Naive thymus-derived CD8-positive, alpha-beta T cell (primary cell): ENCODE measurements at places on chromosomes 7 and 10. TPM values are rescaled to one million over a fixed set of nuclear protein-coding genes. Genes with fewer than 3 reads are reported as not detected.

- no peak overlapping the region for H3K27ac ChIP-seq
- H3K36me3 ChIP-seq: no peaks in the 10 kb centered on the region
- H3K27me3 ChIP-seq: peaks cover 1% of the 10 kb centered on the region
- no peak for DNase-seq
- H3K4me1 ChIP-seq: no peaks in the 10 kb centered on the region
Observed at GRCh38 chr10:126059076-126059826, 162.9 kb downstream of the FANK1 start.

DNA sequence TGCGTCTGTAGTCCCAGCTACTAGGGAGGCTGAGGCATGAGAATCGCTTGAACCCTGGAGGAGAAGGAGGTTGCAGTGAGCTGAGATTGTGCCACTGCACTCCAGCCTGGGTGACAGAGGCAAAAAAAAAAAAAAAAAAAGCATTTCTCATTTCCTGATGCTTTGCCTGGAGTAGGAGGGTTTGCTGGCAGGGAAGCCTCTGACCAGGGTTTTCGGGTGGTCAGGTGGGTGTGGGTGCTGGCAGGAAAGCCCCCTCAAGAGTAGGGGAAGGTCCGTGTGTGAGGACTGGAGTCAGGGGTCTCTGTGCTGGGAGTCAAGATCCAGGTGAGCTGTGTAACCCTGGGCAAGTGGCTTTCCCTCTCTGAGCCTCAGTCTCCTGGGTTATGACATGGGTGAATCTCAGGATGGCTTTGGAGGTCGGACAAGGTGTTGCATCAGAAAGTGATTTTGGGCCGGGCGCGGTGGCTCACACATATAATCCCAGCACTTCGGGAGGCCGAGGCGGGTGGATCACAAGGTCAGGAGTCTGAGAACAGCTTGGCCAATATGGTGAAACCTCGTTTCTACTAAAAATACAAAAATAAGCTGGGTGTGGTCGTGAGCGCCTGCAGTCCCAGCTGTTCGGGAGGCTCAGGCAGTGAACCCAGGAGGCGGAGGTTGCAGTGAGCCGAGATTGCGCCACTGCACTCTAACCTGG, 3.2 kb downstream of the AMZ1 start:
- no peak overlapping the region for H3K27ac ChIP-seq
- H3K4me1 ChIP-seq: peaks cover 7% of the 10 kb centered on the region
- DNase-seq: no peak
- no peak overlapping the region for H3K4me3 ChIP-seq
- H3K27me3 ChIP-seq: peaks cover 28% of the 10 kb centered on the region

DNA sequence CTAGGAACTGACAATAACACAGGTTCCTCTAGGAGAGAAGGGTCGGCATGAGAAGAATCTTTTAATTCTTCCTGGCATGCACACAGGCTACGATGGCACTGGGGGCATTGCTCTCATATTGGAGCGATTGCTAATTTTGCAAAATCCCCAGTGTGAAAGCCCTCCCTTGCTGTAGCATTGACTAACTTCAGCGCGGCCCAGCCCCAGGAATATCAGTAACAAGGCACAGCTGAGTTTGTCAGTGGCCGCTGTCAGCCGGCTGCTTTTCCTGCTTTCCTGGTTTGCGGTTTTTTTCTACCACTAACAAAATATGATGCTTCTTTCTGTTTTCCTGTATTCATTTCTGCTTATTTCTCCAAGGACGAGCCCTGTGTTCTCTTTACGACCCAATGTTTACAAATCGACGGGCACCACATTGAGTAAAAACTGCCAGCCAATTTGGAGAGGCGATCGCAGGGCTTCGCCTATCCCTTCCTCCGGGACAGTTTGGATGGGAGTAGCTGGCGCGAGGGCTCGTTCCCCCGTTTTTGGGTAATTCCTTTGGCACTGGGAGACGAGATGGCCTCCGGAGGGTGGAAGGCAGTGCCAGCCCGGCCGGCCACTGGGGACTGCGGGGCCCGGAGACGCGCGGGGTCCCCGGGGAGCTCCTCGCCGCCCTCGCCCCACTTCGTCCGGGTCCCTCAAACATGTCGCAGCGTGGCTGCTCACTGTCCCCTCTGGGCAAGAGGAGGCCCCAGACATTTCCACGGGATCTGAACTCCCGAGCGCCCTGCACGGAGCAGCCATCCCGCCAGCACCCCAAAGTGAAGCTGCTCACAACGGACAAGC, 967 bp downstream of the ADARB2 start:
- H3K27me3 ChIP-seq: peaks cover 39% of the 10 kb centered on the region
- no peak for DNase-seq
- H3K4me1 ChIP-seq: peaks cover 4% of the 10 kb centered on the region
- H3K36me3 ChIP-seq: no peaks in the 10 kb centered on the region
- H3K4me3 ChIP-seq: no peak overlapping the region
- H3K27ac ChIP-seq: no peak overlapping the region

GRCh38 chr10:34959321-34959720, 130.8 kb downstream of the CUL2 start:
- no peak overlapping the region for H3K4me3 ChIP-seq
- DNase-seq: no peak
- no peaks in the 10 kb centered on the region for H3K4me1 ChIP-seq
- no peaks in the 10 kb centered on the region for H3K36me3 ChIP-seq
- peaks cover 2% of the 10 kb centered on the region for H3K27me3 ChIP-seq

DNA sequence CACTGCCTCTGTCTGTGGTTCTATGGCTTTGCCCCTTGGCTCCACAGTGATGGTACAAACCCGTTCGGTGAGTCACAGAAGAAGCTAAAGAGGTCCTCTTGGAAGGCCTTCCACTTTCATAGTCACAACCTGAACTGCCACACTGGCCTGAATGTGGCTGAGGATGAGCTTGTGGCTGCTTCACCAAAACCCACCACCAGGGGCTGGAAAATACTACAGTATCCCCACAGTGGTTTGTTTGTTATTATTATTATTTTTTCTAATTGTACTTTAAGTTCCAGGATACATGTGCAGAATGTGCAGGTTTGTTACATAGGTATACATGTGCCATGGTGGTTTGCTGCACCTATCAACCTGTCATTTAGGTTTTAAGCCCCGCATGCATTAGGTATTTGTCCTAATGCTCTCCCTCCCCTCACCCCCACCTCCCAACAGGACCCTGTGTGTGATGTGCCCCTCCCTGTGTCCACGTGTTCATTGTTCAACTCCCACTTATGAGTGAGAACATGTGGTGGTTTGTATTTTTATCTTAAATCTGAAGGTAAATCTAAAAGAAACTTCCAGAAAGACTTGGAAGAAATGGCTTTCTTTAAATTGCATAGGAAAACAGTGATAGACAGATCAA, 160.8 kb upstream of the NPSR1 start:
- H3K36me3 ChIP-seq: no peaks in the 10 kb centered on the region
- no peak for DNase-seq
- H3K27me3 ChIP-seq: no peaks in the 10 kb centered on the region
- H3K27ac ChIP-seq: no peak overlapping the region
- H3K4me1 ChIP-seq: no peaks in the 10 kb centered on the region

GRCh38 chr7:14714161-14714728, 188.3 kb downstream of the DGKB start:
- no peak overlapping the region for H3K27ac ChIP-seq
- no peaks in the 10 kb centered on the region for H3K4me1 ChIP-seq
- DNase-seq: no peak
- no peaks in the 10 kb centered on the region for H3K27me3 ChIP-seq
- H3K36me3 ChIP-seq: no peaks in the 10 kb centered on the region

- H3K4me3 ChIP-seq: no peak overlapping the region
- no peaks in the 10 kb centered on the region for H3K27me3 ChIP-seq
- no peaks in the 10 kb centered on the region for H3K4me1 ChIP-seq
- H3K27ac ChIP-seq: no peak overlapping the region
- H3K36me3 ChIP-seq: no peaks in the 10 kb centered on the region
Observed at GRCh38 chr10:86159797-86160196, 206.8 kb downstream of the GRID1 start.

GRCh38 chr7:33971106-33971505, 65.8 kb downstream of the BMPER start:
- no peak overlapping the region for H3K4me3 ChIP-seq
- H3K27ac ChIP-seq: no peak overlapping the region
- H3K27me3 ChIP-seq: no peaks in the 10 kb centered on the region
- no peak for DNase-seq

DNA sequence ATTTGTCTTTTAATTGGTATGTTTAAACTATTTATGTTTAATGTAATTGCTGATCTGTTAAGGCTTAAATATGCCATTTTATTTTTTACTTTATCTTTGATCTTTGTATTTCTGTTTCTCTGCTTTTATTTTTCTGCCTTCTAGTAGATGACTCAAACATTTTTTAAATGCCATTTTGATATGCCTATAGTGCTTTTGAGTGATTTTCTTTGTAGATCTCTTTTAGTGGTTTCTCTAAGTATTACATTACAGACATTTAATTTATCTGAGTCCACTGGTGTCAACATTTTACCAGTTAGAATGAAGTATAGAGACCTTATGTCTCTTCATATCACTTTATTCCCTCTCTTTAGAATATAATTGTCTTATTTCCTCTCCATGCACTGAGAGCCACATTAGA, 32.7 kb downstream of the IL6 start:
- H3K4me3 ChIP-seq: no peak overlapping the region
- H3K4me1 ChIP-seq: no peaks in the 10 kb centered on the region
- peaks cover 7% of the 10 kb centered on the region for H3K36me3 ChIP-seq
- DNase-seq: no peak
- H3K27me3 ChIP-seq: peaks cover 30% of the 10 kb centered on the region

DNA sequence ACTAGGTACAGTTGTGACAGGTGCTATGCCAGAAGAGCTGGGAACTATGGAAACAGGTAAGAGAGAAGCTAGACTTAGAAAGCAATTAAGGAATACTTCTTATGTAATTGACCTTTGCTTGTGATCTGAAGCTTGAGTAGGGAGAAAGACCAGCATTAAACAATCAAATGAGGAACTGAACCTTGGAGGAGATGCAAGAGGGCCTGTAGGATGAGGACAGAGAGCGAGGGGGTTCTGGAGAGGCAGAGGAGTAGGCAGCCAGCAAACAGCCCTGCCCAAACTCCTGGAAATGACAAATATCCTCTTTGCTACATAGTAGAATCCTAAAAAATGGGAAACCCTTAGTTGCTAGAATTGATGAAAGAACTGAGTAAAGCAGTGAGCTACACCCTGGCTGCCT, 41.6 kb upstream of the FAM204A start:
- H3K27me3 ChIP-seq: peaks cover 18% of the 10 kb centered on the region
- no peaks in the 10 kb centered on the region for H3K36me3 ChIP-seq
- DNase-seq: no peak
- H3K27ac ChIP-seq: no peak overlapping the region

- H3K4me3 ChIP-seq: no peak overlapping the region
- no peaks in the 10 kb centered on the region for H3K27me3 ChIP-seq
- no peak overlapping the region for H3K27ac ChIP-seq
- no peaks in the 10 kb centered on the region for H3K36me3 ChIP-seq
Observed at GRCh38 chr7:83248000-83248399, 85.3 kb upstream of the PCLO start.

The LLCFC1 gene
- polyA plus RNA-seq: not detected

The CAMK2B gene
- not detected for polyA plus RNA-seq
